ENCODE measurements at places on chromosomes 6 and 20.
A peak's percentile ranks its signal among the peaks of the same experiment; 100 is the strongest.

GRCh38 chr6:43947860-43948259 is 177.8 kb downstream of the VEGFA start:
- no peak overlapping the region for H3K4me3 ChIP-seq
- H3K27ac ChIP-seq, result no peak overlapping the region
- no peaks in the 10 kb centered on the region for H3K27me3 ChIP-seq
- H3K4me1 ChIP-seq, result no peaks in the 10 kb centered on the region
- no peak for DNase-seq
- peaks cover 11% of the 10 kb centered on the region for H3K36me3 ChIP-seq

DNA sequence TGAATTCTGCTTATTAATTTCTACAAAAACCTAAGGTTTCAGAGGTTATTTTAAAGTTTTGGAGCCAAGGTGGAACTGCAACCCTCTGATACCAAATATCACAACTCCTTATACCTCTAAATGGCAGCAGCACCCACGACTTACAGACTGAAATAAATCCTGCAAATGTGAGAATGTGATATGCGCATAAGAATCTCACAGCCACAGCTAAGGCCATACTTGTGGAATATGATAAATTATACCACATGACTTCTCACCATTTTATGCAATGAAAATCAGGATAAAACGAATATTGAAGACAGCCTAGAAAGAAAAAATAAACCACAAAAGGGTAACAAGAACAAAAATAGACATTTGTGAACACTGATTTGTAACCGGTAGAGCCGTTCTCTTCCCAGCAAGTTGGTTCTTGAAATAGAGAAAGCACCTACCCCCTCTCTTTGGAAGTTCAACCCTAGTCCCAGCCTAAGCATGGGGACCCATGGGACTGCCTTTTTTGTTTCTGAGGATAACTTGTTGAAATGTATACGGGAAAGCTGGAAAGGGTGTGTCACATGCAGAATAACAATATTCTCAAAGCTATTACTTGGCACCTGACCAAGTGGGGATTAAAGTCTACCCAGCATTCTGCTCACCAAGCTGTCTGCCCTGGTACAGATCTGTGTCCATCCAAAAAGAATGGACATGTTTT is 47.1 kb upstream of the MCM9 start:
- no peaks in the 10 kb centered on the region for H3K36me3 ChIP-seq
- peaks cover 2% of the 10 kb centered on the region for H3K27me3 ChIP-seq
- no peaks in the 10 kb centered on the region for H3K4me1 ChIP-seq
- DNase-seq, result no peak
- no peak overlapping the region for H3K4me3 ChIP-seq
- H3K27ac ChIP-seq, result no peak overlapping the region

GRCh38 chr6:168368936-168369335 is 49.4 kb upstream of the DACT2 start:
- peaks cover 5% of the 10 kb centered on the region for H3K4me1 ChIP-seq
- no peak overlapping the region for H3K27ac ChIP-seq
- H3K36me3 ChIP-seq, result no peaks in the 10 kb centered on the region
- no peaks in the 10 kb centered on the region for H3K27me3 ChIP-seq
- no peak for DNase-seq

DNA sequence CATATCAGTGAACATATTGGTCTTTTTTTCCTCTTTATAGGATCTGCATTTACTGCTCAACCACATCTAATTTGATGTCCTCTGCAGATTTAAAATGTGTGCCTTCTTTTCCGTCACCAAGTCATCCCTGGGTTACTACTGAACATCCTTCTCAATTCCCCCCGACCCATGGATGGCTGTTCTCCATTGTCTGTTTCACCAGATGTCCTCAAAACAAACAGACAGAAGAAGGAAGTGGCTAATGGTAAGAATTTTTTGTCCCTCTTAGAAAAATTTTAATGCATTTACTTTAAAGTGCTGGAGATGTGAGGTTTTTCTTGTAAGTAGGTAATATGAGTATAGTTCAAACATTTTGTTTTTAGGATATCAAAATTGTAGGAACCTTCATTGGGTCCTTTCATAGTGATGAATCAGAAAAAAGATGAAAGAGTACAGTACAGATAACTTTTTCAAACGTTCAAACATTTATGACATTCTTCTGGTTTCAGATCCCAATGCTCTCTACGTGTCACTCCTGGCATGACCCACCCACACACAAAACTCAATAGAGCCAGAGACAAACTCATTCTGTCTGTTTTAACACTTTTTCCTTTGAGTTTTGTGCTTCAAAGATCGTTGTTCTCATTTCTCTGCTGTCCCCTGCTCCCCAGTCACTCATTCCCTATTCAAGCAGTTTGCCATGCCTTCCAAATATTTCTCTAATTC is 276.4 kb downstream of the PRL start:
- H3K4me3 ChIP-seq, result no peak overlapping the region
- H3K27me3 ChIP-seq, result no peaks in the 10 kb centered on the region

DNA sequence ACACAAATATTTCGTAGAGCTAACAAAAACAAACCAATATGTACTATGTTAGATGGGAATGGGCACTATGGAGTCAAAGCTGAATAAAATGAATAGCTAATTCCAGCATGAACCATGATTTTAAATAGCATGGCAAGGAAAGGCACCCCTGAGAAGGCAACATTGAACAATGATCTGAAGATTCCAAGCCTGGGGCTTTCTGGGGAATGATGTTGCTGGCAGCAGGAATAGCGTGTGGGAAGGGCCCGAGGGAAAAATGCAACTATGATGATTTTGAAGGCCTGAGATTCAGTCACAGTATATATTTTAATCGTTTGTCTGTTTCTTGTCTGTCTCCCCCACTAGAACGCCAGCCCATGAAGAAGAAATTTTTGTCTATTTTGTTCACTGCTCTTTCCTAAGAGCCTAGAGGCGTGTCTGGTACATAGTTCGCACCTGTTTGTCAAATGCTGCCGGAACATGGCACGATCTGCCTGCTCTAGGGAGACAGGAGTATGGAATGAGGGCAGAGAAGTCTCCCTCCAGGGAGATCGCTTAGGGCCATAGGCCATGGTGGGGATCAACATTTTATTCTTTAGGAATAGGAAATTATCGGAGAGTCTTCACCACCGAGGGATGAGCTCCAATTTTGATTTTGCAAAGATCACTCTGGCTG is 84.8 kb upstream of the EYA2 start:
- no peak overlapping the region for H3K4me3 ChIP-seq
- no peak overlapping the region for H3K27ac ChIP-seq
- DNase-seq, result no peak
- H3K4me1 ChIP-seq, result no peaks in the 10 kb centered on the region

- no peaks in the 10 kb centered on the region for H3K36me3 ChIP-seq
- H3K4me1 ChIP-seq, result no peaks in the 10 kb centered on the region
- H3K4me3 ChIP-seq, result no peak within 1 kb of the TSS
- no peak for DNase-seq
- H3K27ac ChIP-seq, result no peak within 1 kb of the TSS
Measured at GRCh38 chr6:127459231-127459641, at the start of gene KIAA0408. TSS of gene KIAA0408 (minus strand) at chr6:127459389. CDS start at chr6:127453981, 5,408 bp downstream.

GRCh38 chr20:57897156-57897874 is 187.5 kb upstream of the PMEPA1 start:
- peaks cover 3% of the 10 kb centered on the region for H3K4me1 ChIP-seq
- peak; percentile 13 for DNase-seq
- peaks cover 14% of the 10 kb centered on the region for H3K27me3 ChIP-seq
- H3K36me3 ChIP-seq, result no peaks in the 10 kb centered on the region
- no peak overlapping the region for H3K27ac ChIP-seq

GRCh38 chr20:17463711-17464110 is 67.5 kb downstream of the BFSP1 start:
- no peaks in the 10 kb centered on the region for H3K4me1 ChIP-seq
- no peak overlapping the region for H3K4me3 ChIP-seq
- DNase-seq, result no peak
- H3K36me3 ChIP-seq, result no peaks in the 10 kb centered on the region
- no peak overlapping the region for H3K27ac ChIP-seq

DNA sequence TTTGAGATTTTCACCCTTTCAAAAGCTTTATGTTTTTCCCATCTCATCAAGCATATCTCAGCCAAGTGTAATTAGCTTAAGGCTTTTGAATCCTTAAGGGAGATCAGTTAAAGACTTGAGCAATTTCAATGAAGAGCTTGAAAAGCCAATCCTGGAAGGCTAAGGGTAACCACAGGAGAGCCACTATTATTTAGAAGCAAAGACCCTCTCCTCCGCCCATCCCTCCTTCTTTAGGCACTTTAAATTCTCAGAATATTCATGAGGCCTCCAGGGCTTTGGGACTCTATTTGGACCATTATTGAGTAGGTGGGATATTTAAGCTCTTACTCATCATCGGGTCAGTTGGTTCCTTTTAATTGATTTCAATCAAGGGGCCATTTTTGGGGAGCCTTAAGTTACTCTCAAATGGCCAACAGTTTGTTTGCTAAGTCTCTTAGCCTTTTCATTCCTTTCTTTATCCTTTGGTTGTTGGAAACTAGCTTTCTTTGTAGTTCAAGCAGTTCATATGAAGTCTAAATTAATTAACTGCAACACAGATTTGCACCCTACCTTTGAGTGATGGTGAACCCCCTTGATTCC is 567.2 kb downstream of the KIF16B start:
- no peaks in the 10 kb centered on the region for H3K27me3 ChIP-seq
- no peak for DNase-seq
- H3K27ac ChIP-seq, result no peak overlapping the region
- H3K36me3 ChIP-seq, result no peaks in the 10 kb centered on the region

DNA sequence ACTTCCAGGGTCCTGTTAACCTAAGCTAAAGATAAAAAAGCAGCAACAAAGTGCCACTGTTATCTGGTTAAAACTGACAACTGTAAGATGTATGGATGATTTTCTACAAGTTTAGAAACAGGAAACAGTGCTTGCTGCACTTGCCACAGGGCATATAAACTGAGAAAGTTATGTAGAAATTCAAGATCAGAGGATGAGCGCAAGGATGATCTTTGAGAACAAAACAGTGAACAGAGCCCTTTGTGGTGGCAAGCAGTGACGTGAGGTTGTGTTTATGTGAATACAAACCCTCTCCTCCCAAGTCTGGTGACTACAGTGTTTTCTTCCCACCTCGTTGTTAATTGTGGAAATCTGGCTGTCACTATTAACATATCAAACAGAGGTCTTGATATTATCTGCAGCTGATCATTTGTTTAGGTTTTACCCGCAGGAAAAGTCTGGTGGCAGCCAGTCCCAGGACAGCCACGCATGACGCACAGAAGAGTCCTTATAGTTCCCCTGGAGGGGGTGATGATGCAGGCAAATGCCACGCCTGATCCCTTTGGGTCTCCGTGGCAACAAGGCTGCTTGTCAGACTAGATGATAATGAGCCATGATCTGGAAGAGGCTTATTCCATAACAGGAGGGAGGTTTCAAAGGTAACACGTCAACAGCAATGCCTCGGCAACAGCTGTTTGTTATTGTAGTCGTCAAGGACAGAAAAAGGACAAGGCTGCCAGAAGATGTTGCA is 43.1 kb upstream of the TNFAIP3 start:
- H3K4me1 ChIP-seq, result peaks cover 74% of the 10 kb centered on the region
- H3K4me3 ChIP-seq, result peak overlapping the region; percentile 72
- H3K36me3 ChIP-seq, result no peaks in the 10 kb centered on the region
- no peaks in the 10 kb centered on the region for H3K27me3 ChIP-seq
- no peak for DNase-seq

DNA sequence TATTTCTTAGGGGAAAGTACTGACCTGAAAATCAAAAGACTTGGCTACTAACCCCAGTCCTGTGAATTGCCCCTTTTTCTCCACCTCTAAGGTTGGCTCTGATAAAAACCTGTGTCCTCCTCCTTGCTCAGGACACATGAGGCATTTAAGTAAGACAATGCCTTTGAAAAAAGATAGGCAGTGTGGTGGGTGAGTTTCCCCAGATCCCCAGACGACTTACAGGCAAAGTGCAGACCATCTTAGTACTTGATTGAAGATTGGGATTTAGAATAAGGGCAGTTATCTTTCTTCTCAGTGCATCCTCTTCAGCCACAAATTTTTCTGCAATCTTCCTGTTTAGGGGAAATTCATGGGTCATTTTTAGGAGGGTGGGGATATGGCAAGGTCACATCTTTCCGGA is 87.8 kb downstream of the KIZ start:
- no peak overlapping the region for H3K27ac ChIP-seq
- H3K27me3 ChIP-seq, result no peaks in the 10 kb centered on the region
- no peaks in the 10 kb centered on the region for H3K4me1 ChIP-seq
- no peaks in the 10 kb centered on the region for H3K36me3 ChIP-seq

Data from natural killer cell treated with Interleukin-12 subunit alpha and Interleukin-12 subunit beta and Interleukin-15 and Interleukin-18, amount 100 ng/mL, for 72 hours (primary cell).